Stimulated activated CD4-positive, alpha-beta T cell treated with anti-CD3 and anti-CD28 coated beads, Interleukin-4, amount 100 ng/mL, for 4 hours (primary cell): ENCODE measurements at places on chromosomes 12 and 14.
A peak's percentile ranks its signal among the peaks of the same experiment; 100 is the strongest.

DNA sequence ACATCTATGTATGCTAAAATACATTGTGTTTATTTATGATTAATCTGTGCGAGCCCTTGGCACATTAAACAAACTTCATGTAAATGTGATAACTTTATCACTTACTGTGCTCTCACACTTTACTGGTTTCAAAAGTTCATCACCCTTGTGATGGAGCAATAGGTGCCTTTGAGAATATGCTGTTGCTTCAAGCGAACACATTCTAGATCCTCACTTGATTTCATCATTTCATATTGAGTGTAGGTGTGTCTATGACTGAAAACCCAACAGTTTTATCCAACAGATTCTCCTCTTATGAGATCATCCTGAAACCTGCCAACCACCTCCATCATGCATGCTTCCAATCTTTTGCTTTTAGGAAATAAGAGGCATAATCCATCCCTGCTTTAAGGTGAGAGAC lies 854.4 kb downstream of the TMEM121 start:
- DNase-seq: no peak

- peak; percentile 3 for DNase-seq
Observed at GRCh38 chr14:22122829-22123560, 449.4 kb upstream of the OR4E1 start.

DNA sequence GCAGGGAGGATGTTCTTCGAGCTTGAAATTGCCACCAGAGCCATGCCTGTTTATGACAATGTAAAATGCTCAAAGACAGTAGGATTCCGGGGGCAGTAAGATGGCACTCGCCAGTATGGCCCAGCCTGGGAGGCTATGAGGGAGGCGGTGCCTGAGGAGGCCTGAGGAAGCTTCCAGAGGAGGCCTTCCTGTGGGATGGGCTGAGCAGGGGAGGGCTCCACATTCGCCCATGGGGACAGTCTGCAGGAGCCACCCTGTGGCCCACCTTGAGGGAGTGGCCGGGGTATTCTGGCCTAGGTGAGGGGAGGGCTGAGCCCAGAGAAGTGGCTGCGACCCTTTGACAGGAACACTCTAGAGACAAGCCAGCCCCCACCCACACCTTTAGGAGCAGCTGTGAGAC lies 50.7 kb downstream of the IQSEC3 start:
- DNase-seq: no peak

DNA sequence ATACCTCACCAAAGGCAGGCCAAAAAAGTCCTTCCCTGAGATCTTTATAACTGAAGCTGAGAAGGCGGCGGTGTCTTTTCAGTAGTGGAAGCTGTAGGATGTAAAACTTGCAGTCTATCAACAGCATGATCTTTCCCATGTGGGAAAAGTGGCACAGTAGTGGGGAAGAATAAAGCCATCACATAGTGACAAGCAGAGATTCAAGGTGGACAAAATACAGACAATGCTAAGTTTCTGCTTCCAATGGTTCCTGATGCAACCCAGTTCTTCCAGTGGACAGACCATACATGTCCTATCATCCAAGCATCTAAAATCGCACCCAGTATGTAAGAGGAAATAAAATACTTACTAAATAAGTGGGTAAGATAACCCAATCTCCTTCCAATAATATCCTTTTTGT lies 4.1 kb downstream of the RPS6KA5 start:
- DNase-seq: no peak

DNA sequence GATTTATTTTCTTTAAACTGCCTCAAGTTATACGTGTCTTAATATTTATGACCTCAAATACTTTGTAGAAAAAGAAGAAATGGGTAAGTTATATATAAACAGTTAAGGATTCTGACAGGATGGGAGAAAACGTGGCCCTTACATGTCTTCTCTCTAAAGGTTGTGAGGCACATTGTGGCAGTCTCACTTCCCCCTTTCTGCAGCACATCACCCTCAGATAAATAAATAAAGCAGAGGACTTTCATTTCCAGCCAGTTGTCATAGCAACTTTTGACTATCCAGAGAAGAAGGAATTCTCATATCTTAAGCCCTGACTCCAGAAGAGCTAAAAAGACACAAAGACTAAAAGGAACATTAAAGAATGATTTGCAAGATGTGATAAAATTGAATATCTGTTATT lies 28.8 kb upstream of the CEP83 start:
- no peak for DNase-seq

- DNase-seq: no peak
Observed at GRCh38 chr12:53518381-53518780, 11.1 kb upstream of the NPFF start.

GRCh38 chr12:44858226-44858855 lies 17.8 kb downstream of the NELL2 start:
- no peak for DNase-seq

DNA sequence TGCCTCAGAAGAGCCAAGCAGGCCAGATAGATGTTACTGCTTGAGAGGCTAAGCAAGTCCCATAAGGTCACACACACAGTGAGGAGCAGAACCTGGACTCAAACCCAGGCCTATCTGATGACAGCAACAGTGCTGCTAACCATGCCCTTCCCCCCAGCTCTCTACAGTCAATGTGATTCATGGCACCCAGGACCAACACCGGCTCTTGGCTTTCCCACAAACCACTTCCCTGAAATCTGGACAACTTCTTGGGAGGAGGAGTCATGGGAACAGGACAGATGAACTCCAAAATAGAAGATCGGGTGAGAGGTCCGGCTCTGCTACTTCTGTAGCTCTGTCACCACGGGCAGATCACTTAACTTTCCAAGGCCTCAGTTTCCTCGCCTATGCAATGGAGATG lies 716 bp upstream of the PTGDR start:
- DNase-seq: no peak

GRCh38 chr12:108966378-108967151 lies 54.3 kb downstream of the SVOP start:
- DNase-seq: no peak

GRCh38 chr14:101066826-101067510 lies 163.4 kb upstream of the RTL1 start:
- no peak for DNase-seq

DNA sequence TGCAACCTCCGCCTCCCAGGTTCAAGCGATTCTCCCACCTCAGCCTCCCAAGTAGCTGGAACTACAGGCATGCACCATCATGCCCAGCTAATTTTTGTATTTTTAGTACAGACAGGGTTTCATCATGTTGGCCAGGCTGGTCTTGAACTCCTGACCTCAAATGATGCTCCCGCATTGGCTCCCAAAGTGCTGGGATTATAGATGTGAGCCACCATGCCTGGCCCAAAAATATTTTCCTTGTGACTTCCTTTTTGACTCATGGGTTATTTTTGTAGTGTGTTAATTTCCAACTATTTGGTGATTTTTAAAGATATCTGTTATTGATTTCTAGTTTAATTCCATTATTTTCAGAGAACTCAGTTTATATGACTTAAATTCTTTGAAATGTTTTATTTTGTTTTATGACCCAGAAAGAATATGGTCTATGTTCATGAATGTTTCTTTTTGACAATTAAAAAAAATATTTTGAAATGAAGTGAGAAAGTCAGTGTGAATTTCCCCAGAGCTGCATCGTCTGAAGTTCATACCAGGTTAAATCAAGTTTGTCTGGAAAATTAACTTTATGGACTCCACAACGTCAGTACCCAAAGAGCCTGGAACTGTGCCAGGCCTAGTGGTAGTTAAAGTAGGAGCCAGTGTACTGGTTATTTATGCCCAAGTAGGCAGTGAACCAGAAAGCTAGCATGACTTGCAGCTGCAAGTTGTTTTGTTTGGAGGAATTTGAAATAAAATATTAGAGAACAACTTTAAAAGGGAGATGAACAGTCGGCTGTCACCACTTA lies 2.8 kb upstream of the CDKL1 start:
- no peak for DNase-seq

- no peak for DNase-seq
Observed at GRCh38 chr12:123141615-123142517, 9.0 kb downstream of the PITPNM2 start.

DNA sequence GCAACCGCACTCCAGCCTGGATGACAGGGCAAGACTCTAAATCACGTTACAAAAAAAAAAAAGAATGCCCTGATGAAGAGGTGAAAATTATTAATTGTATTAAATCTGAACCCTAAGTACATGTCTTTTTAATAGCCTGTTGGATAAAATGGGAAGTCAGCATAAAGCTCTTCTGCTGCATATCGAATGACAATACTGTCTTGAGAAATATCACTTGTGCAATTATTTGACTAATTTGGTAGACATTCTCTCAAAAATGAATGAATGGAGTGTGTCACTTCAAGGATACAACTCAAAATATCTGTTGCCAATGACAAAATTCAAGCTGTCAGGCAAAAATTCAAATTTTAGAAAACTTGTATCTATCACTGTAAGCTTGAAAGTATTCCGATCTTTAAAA lies 38.9 kb downstream of the DNAI7 start:
- DNase-seq: no peak

DNA sequence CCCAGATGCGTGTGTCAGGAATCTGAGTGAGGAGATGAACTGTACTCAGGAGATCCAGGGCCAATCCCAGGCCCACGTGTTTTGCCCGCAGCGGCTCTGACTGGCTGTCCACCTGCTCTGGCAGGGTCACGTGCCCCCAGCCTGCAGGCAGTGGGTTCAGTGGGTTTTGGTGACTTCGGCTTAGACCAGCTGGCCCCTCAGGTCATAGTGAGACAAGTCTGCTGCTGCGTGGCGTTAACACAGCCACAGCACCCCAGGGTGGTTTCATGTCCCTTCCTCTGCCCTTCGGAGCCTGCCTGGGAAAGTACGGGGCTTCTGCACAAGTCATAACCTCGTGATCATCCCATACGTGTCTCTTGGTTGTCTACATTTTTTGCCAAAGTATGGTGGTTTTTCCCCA lies 2.6 kb downstream of the FBRSL1 start:
- no peak for DNase-seq

DNA sequence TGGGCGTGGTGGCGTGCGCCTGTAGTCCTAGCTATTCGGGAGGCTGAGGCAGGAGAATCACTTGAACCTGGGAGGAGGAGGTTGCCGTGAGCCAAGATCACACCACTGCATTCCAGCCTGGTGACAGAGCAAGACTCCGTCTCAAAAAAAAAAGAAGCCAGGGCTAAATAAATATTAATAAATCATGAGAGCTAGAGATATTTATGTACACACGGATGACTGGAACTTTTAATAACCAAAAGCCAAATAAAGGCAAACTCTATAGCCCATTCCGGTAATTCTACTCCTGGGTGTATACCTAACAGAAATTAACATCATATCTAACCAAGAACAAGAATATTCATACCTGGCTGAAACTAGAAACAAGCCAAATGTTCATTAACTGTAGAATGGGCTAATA lies 7.7 kb upstream of the TRAFD1 start:
- no peak for DNase-seq

DNA sequence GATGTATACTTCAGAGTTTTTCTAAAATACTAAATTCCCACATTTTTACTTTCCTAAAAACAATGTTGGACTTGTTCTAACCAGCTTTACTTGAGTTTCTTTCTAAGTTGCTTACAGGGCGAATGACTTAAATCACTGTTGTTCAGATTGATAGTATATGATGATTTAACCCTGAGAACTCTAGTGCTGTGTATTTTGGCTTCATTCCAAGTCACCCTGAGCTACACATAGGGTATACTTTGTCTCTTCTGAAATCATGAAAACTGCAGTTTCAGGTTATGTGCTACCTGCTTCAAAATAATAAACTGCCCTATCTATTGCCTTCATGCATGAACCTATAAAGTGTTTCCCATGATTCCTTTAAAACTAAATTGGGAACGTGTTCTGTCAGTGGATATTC lies 162.5 kb upstream of the PDE3A start:
- DNase-seq: no peak

- no peak for DNase-seq
Observed at GRCh38 chr12:29782871-29783772, 620 bp downstream of the TMTC1 start.

- DNase-seq: no peak
Observed at GRCh38 chr12:76830436-76830835, 48.4 kb downstream of the CSRP2 start.

- peak; percentile 30 for DNase-seq
Observed at GRCh38 chr12:48980953-48981756, 3.0 kb downstream of the WNT1 start.

DNA sequence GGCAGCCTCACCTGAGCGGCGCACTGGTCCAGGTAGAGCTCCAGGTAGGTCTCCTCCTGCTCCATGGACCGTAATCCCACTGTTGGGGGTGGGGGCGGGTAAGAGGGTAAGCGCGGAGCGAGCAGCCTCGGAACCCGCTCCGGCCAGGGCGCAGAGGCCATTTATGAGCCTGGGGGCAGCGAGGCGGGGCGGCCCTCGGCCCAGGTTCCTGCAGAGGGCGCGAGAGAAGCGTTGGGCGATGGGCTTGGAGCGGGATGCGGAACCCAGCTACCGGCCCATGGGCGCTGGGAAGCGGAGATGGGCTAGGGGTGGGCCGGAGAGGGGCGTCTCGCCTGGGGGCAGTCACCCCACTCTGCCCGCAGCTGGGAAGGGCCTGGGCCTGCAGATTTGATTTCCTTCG lies at the start of gene TBPL2:
Gene TBPL2 (minus strand): TSS at position 232 of the 400 bp plus-strand sequence. CDS start 167 bp downstream, at position 65.
- DNase-seq: no peak

- DNase-seq: no peak
Observed at GRCh38 chr12:52494518-52494917, 1.5 kb upstream of the KRT6A start.

- DNase-seq: no peak
Observed at GRCh38 chr12:1832801-1833595, 12.6 kb downstream of the LRTM2 start.

- DNase-seq: no peak
Observed at GRCh38 chr14:92497391-92497790, 16.2 kb upstream of the RIN3 start.

DNA sequence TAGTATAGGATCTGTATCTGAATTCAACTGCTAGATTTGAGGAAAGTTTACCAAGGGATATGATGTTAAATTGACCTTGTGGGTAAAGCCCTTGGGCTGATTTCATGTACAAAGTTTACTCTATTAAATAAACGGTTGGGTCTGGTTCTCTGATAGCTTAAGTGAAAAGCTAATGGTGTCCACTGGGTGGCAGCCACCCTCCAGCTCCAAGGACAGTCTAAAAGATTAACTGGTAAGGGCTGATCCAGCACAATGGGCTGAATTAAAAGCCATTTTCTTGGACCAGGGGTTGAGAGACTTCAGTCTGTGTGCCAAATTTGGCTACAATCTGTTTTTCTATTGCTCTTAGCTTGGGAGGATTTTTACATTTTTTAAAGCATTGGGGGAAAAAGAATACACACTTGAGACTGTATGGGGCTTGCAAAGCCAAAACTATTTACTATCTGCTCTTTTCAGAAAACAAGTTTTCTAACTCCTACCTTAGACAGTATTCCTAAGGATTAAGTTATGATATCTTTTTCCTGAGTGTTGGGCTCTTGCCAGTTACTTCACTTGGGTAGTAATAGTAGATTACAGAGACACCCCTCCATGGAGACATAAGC lies 116.5 kb downstream of the GPHN start:
- DNase-seq: peak; percentile 32

GRCh38 chr12:49903700-49904423 lies at the start of gene FAIM2:
TSS of gene FAIM2 (minus strand) at chr12:49903900. CDS start at chr12:49903792, 108 bp downstream.
- peak; percentile 44 for DNase-seq

GRCh38 chr12:70853326-70853725 lies 67.2 kb downstream of the PTPRR start:
- no peak for DNase-seq

- DNase-seq: no peak
Observed at GRCh38 chr14:85619851-85620250, 89.9 kb downstream of the FLRT2 start.

- DNase-seq: no peak
Observed at GRCh38 chr12:96981911-96982310, 74.9 kb downstream of the NEDD1 start.

- no peak for DNase-seq
Observed at GRCh38 chr12:56143217-56143616, 9.2 kb upstream of the MYL6B start.
